ENCODE measurements at places on chromosomes 11 and 22. TPM values are rescaled to one million over a fixed set of nuclear protein-coding genes. Genes with fewer than 3 reads are reported as not detected.

FJX1 gene
- 3.3 TPM for total RNA-seq

TCN2 gene
- 139 TPM for total RNA-seq

SCO2 gene
- 11.0 TPM for total RNA-seq

WNT7B gene
- 0.28 TPM for total RNA-seq

SIRT3 gene
- total RNA-seq = 12.4 TPM

ALG8 gene
- total RNA-seq = 38.2 TPM

RTN4RL2 gene
- not detected for total RNA-seq

SLC6A5 gene
- total RNA-seq = not detected

VSIG10L2 gene
- total RNA-seq = not detected

GGTLC2 gene
- not detected for total RNA-seq

DCUN1D5 gene
- total RNA-seq = 40.7 TPM

CALCA gene
- total RNA-seq = 1.1 TPM

SLC17A6 gene
- total RNA-seq = not detected

HBG1 gene
- not detected for total RNA-seq

GUCY1A2 gene
- 2.8 TPM for total RNA-seq

KDELR3 gene
- 18.7 TPM for total RNA-seq

TRIM5 gene
- 18.0 TPM for total RNA-seq

GRCh38 chr22:40932396-40932795, 18.8 kb upstream of the RBX1 start:
- no peak for DNase-seq

DNA sequence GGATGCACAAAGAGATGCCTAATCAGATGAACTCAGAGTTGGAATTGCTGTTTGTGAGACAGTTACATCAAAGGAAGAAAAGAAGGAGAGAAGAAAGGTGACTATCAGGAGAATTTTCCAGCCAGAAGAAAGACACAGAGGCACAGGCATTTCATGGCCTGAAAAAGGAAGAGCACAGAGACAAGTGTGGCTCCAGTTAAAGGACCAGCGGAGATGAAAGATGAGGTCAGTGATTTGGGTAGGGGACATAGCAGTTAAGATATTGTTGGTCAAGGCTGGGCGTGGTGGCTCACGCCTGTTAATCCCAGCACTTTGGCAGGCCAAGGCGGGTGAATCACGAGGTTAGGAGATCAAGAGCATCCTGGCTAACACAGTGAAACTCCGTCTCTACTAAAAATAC, 3.4 kb upstream of the ZNF280A start:
- no peak for DNase-seq

DNA sequence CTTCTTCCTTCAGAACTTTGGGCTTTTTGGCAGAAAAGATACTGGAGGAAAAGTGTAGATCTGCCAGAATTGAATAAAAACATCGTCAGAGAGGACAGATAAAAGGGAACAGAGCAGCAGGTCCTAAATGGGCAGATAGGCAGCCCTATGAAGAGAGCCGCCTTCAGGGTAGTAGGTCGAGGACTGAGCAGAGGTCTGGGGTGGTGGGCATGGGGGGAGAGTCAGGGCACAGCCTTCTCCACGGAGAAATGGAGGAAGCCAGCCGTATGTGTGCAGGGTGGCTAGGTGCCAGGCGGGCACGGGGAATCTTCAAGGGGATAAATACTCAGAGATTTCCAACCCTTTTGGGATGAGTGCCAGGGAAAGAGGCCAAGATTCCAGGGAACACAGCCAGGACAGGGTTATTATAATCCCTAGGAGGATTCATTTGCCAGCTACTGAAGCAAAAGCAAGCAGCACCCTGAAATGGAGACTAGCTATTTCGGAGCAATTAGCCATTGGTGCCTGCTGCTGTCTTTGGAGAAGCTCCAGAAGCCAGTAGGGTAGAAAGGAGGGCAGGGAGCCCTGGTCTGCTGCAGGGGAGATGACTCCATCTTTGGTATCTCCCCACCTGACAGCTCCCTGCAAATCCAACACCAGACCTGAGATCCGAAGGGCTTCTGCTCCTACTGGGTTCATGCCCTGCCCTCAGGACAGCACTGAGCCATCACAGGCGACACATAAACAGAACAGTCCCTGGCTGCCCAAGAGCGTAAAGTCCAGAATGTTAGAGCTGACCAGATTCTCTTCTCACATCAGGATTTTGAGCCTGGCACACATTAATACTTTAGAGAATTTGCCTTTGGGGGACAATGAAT, 174.5 kb upstream of the NTM start:
- DNase-seq = no peak

DNA sequence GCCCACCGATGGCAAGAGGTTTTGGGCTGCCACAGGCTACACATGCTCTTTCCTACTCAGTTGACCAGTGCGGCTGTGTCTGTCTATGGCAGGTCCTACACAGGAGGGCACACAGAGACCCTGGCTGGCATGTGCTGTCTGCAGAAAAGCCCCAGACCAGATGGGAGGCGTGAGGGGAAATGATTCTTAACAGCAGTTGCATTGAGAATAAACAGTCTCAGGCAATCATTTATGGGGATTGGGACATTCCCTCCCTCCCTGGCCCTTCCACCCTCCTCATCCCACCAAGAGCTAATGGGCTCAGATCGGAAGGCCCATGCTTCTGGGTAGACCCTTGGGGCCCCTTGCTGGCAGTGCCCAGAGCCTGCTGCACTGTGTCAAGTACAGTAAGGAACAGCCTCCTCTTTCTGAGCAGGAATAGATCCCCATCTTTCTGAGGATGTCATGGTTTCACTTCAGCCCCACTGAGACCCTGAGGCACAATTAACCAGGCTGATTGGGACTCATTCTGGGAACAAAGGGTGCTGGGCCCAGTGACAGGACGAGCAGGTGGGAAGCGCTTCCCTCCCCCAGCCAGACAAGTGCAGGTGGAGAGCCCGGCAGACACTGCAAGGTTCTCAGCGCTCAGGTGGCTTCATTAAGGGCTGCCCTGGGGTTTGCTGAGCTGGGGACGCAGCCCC, 28.3 kb downstream of the TSPAN18 start:
- DNase-seq = no peak

- no peak for DNase-seq
Measured at GRCh38 chr22:36691488-36691887, 12.1 kb downstream of the CACNG2 start.

- no peak for DNase-seq
Measured at GRCh38 chr11:94433049-94433448, 31.8 kb upstream of the GPR83 start.

- DNase-seq = no peak
Measured at GRCh38 chr11:133720951-133721350, 124.4 kb downstream of the SPATA19 start.

GRCh38 chr11:19580646-19581045, 132.0 kb upstream of the NAV2 start:
- DNase-seq = no peak

DNA sequence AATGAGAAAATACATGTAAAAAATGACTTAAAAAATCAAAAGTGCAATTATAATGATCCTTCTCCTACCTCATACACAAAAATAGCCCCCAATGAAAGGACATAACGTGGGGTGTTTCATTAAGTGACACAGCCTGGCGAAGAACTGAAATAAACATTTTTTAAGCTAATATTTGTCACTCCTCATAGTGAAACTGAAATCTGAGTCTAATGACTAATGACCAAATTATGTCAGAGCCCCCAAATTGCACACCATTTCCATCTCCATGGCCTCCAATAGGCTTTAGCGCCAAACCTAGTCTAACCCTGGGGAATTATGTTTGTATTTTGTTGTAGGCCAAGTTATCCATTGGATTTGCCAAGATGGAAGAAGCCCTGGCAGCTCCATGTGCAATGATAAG, 119.1 kb downstream of the WT1 start:
- no peak for DNase-seq

DNA sequence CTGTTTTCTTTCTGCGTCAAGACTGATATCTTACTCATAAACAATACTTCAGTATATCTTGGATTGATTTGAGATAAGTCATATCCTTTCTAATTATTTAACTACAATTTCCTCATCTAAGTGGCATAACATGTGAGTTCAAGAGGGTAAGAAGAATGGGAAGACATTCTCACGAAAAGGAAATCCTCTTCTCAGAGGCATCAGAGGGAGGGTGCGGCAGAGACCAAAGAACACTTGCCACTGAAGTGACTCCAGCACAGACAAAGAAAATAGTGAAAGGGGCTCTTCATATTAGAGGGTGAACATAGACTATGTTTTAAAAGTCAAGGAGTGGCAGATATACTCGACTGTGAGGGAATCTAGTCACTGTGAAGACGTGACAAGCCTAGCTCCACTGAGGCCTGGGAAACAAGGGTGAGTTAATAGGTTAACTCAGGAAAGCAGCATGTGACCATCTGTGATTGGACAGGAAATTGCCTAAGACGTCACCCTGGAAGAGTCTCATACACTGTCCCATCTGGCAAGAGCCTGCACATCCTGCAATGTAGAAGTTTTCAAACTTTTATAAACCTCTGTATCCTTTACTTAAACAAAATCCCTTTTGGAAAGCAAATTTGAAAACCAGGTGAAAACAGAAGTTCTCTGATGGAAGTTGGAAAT, 1.9 kb upstream of the MMP1 start:
- DNase-seq = no peak

DNA sequence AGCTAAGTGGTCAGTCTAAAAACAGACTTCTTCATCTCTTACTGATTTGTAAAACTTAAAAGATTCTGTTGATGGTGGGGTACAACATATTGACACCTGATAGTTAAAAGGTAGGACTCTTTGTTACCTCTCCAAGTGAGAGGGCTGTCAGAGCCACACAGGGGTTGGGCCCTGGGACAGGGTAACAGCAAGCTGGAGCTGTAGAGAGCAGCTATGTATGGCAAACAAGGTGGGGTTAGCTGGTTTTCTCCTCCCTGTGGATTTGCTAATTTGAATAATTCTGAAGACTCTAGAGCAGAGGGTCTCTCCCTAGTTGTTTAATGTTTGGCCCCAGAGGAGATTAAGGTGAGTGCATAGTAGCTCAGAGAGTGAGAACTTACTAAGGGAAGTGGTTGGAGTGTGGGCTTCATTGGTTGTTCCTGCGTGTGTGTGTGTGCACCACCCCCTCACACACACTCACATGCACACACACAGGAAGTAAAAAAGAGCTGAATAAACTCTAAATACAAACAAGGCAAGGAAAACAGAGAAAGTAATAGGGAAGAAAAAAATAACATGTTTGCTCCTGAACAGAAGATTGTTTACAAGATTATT, 9.2 kb upstream of the GAS2 start:
- DNase-seq = no peak

- DNase-seq = no peak
Measured at GRCh38 chr22:48477031-48477721, 1350.5 kb downstream of the BRD1 start.

- DNase-seq = no peak
Measured at GRCh38 chr11:120674542-120674941, 163.0 kb downstream of the GRIK4 start.

DNA sequence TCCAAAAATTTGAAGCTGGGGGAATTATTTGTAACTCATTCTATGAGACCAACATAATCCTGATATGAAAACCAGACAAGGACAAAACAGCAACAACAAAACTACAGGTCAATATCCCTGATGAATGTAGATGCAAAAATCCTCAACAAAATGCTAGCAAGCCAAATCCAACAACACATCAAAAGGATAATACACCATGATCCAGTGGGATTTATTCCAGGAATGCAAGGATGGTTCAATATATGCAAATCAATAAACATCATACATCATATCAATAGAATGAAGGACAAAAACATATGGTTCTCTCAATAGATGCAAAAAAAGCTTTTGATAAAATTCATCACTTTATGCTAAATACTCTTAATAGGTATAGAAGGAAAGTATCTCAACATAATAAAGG, 19.4 kb upstream of the USP2 start:
- no peak for DNase-seq

GRCh38 chr11:34033399-34033798, 18.1 kb upstream of the CAPRIN1 start:
- no peak for DNase-seq

GRCh38 chr11:32266601-32267000, 168.7 kb downstream of the WT1 start:
- DNase-seq = no peak

GRCh38 chr11:110294509-110294908, 1.9 kb downstream of the RDX start:
- no peak for DNase-seq

DNA sequence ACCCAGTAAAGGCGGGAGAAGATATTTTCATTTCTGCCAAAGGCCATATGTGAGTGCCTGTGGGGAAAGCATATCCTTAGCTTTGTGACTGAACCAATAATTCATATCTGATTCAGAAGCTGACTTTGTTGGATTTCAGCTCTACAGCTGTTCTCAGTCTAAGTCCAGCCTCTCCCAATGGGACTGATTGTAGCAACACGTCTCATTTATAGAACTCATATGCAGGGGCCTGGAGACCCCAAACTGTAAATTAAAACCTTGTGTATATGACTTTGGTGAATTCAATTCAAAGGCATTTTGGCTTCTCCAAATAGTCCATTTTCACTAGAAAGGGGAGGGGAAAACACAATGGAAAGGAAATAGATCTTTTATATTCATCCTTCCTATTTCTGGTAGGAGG, 250.4 kb upstream of the SORL1-AS1 start:
- DNase-seq = no peak

DNA sequence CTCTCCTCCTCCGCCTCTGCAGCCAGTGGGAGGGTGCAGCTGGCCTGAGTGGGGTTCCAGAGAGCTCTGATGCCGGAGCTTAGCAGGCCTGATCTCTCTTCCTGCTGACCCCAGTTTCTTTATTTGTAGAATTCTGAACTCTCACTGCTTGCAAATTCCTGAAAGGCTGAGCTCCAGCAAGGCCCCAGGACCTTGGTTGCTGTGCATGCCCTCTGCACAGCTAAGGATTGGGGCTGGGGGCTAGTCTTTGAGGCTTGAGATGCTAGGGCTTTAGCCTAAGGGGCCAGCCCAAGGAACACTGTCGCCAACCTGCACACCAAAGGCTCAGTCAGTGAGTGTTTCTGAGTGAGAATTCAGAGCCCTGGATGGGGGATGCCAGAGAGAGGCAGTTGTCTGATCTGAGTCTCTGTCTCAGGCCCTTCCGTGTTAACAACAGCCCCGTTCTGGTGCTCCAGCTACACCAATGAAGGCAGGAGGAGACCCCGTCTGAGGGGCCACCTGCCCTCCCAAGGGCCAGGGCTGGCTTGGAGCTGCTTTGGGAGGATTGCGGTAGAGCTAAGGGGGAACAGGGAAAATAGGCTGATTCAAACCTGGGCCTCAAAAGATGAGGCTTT, 106.0 kb upstream of the LMO1 start:
- DNase-seq = no peak

DNA sequence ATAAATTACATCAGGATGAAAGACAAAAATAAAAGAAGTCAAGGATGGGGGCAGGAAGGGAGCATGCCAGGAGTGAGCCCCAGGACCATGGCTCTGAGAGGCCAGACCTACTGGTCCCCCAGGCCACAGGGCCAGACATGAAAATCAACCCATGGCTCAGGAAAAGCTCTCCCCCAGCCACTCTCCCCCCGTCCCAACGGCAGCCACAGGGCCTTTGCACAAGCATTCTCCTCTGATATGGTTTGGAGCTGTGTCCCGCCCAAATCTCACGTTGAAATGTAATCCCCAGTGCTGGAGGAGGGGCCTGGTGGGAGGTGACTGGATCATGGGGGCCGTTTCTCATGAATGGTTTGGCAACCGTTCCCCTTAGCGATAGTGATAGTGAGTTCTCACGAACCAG, 80.8 kb upstream of the ANO1 start:
- no peak for DNase-seq

All from omental fat pad (tissue), 4 donors.